ENCODE measurements at places on chromosomes 4 and X.

GRCh38 chr4:116664198-116664597, 421.2 kb downstream of the TRAM1L1 start:
- DNase-seq, result no peak

GRCh38 chr4:115883847-115884246, 770.4 kb upstream of the NDST4 start:
- no peak for DNase-seq

GRCh38 chrX:39536211-39536610, 561.5 kb downstream of the BCOR start:
- no peak for DNase-seq

GRCh38 chr4:130368668-130369067, 1272.7 kb downstream of the C4orf33 start:
- no peak for DNase-seq

GRCh38 chrX:21946925-21947641, 6.6 kb downstream of the SMS start:
- DNase-seq, result peak; percentile 31

DNA sequence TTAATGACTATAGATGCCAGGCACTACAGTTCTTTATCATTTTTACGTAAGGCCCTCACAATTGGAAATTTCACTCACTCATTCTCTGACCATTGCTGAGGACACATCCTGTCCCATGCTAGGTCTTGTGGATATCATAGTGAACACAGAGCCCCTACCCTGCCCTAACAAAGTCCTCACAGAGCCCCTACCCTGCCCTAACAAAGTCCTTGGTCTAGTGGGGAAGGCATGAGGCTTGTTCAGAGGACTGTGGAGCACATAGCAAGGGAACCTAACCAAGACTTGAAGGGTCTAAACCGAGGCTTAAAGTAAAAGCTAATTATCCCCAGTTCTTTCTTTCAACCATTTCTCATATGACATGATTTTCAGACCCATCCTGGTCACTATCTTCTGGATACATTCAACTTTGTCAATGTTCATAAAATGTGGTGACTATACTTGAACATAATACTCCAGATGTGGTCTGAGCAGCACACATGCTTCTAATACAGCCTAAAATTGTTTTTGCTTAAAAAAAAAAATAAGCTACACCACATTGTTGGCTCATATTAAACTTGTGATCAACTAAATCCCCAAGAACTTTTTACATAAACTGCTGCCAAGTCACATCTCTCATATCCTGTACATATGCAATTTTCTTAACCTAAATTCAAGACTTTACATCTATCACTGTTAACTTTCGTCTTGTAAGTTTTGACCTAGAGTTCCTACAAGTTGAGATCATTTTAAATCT, 77.0 kb downstream of the GPC3 start:
- DNase-seq, result no peak

GRCh38 chrX:105872941-105873340, 50.6 kb downstream of the NRK start:
- no peak for DNase-seq
